NCI-H146 (cell line): ENCODE measurements at places on chromosomes 5 and 9.

- DNase-seq = no peak
Measured at GRCh38 chr5:42595597-42595996, 161.0 kb upstream of the CCDC152 start.

DNA sequence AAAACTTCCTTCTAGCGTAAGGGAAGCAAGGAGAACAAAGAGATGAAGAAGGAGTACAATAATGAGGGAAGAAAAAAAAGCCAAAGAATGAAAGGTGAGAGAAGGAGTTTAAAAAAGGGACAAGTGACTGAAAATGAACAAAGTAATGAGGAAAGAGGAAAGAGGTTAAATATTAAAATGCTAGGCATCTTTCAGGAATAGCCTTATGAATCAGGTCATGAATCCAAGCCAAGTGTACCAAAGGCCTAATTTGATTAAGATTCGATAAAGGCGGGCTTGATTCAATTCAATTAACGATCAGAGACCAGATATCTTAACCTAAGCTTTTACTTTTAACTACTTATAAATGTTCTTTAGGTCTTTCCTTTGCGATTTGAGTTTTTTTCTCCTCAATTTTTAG lies 141.8 kb upstream of the GNA14 start:
- DNase-seq = no peak

GRCh38 chr5:93381057-93381456 lies 200.0 kb downstream of the NR2F1-AS1 start:
- DNase-seq = no peak

- DNase-seq = no peak
Measured at GRCh38 chr5:138942066-138942465, 66.9 kb upstream of the LRRTM2 start.

GRCh38 chr9:72360324-72360723 lies 4.7 kb downstream of the ZFAND5 start:
- no peak for DNase-seq

DNA sequence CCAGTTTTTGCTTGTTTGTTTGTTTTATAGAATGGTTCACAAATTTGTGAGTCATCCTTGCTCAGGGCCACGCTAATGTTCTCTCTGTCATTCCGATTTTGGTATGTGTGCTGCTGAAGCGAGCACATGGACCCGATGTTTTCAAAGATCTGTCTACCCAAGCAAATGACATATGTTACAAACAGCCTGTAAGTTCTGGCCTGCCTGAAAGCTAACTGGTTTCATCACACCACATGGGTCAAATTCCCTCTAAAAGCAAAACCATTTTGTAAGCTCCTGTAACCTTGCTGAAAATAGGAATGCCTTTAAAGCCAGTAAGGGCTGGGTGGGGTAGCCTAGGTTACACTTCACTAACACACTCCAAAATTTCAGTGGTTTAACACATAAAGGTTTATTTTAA lies 25.4 kb downstream of the DMRT3 start:
- no peak for DNase-seq

DNA sequence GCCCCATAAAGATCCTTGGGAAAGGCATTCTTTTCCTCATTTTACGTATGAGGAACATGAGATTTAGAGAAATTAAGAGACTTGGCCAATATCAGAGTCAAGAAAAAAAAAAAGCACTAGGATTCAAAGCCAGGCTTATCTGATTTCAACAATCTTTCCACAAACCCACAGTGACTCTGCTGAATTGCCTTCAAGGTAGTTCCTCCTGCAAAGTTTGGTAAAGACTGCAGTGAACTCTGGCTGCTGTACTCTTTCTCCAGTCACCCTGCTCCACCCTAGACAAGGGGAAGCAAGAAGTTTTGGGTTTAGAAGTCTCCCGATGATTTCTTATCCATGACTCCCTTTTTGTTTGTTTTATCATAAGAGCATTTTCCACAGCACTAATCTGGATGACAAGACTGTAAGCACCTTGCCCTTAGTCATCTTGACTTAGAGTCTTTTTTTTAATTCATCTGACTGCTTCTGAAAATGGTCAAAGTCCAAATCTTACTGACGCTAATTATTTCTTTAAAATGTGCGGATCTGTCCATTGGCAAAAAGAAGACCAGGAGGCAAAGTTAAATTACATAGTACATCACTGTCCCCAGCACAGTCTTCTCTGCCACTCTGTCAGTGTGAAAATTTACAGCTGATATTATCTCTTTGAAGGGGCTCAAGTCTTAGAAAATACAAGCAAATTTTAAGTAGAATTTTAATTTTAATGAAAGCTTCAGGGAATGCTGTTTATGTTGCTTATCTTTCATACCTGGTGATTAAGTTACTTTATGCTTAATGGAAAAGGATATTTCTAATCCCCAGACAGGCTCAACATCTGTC lies 180.1 kb downstream of the TTLL11 start:
- no peak for DNase-seq

GRCh38 chr5:59592101-59592500 lies 301.4 kb downstream of the PDE4D start:
- no peak for DNase-seq

DNA sequence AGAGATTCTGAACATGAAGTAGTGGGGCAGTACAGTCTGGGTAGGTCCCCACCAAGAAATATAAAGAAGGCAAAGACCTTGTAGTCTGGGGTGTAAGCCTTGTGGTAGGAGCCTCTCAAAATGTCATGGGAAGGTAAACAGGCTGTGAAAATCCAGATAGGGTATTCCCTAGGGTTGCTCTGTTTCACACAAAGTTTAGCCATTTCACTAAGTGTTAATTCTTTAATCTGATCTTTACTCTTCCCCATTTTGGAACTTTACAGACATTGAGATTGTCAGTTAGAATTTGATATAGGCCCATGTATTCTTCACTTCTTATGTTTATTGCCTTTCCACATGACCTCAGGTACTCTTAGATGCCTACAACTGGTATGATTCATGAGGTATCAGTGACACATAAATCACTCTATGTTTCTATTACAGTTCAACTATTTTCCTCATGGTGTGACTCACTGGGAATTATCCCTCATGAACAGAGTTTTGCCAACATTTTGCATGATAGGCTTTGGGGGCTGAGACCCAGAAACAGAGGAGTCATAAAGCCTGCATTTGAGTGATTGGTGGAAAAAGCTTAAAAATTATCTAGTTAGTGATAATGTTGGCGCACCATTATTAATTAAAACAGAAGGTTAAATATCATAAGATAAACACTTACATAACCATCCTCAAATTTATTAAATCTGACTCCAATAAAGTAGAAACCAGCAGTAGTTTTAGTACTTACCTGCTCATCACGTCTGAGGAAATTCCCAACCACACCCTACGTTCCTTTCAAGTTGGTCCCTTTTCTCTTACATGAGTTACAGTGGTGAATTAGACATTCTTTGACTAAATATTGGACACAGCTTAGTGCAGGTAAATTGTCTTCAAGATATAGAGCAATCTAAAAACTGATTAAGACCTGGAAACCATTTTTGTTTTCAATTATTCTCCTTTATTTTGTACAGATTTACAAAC lies 399.8 kb upstream of the MEF2C start:
- no peak for DNase-seq

DNA sequence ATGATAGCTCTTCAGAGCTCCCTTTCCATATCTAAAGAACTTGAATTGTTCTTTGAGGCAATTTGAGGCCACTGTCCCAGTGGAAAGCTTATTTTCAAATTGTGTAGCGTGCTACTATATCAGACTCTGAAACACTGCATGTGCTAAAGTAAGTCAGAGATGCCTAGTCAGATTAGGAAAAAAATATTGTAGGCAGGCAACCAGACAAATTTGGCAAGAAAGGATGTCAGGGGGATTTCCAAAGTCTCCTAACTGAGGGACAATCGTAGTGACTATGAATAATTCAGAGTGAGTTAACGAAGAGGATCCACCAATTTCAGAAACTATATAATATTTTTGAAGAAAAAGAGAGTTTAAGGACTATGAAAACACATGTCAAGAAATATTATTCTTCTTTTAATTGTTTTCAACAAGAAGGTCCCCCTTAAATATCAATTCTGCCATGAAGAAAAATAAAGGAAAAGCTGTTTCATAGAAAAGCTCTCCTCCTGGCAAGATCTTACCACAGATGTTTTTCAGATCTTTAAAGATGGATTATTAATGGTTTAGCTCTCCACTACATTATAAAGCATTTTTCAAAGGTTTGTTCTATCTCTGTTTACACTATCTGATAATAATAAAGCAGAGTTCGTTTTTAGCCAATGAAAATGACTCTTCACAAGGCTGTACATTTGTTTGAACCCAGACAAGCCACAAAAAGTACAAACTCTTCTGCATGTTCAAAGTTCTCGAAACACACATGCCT lies 273.5 kb upstream of the PTGER4 start:
- no peak for DNase-seq

- no peak for DNase-seq
Measured at GRCh38 chr5:34775886-34776285, 63.1 kb upstream of the TTC23L start.
